Astrocyte of the cerebellum (primary cell): ENCODE measurements at places on chromosomes 2 and 18.

GRCh38 chr2:8421658-8422449 lies 260.0 kb upstream of the ID2 start:
- DNase-seq, result no peak

- peak; percentile 66 for DNase-seq
Measured at GRCh38 chr2:37625156-37625555, 46.3 kb downstream of the CDC42EP3 start.

- no peak for DNase-seq
Measured at GRCh38 chr2:241618296-241618805, 18.6 kb downstream of the THAP4 start.

GRCh38 chr2:81767187-81767912 lies 1462.8 kb upstream of the LRRTM1 start:
- no peak for DNase-seq

- no peak for DNase-seq
Measured at GRCh38 chr2:234710587-234710986, 213.7 kb upstream of the ARL4C start.

- DNase-seq, result no peak
Measured at GRCh38 chr18:688323-688722, 24.1 kb downstream of the ENOSF1 start.

DNA sequence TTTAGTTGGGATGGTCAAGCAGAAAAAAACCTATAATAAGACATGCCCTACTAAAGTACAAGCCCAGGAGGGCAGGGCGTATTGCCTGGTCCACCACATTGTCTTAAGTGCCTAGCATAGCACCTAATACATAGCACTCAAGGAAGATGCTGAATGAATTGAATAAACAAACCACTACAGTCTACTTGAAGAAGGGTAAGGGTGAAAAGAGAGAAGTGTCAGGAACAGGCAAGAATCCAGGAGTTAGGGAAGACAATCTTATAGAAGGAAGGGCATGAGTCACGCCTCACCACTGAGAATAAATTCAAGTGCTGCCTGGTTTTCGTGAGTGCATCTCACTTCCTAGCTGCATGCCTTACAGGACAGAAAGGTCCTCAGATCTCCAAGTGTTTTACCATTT lies 13.9 kb downstream of the SLC19A3 start:
- DNase-seq, result no peak

GRCh38 chr2:230627806-230628724 lies 84.6 kb upstream of the CAB39 start:
- DNase-seq, result peak; percentile 31

DNA sequence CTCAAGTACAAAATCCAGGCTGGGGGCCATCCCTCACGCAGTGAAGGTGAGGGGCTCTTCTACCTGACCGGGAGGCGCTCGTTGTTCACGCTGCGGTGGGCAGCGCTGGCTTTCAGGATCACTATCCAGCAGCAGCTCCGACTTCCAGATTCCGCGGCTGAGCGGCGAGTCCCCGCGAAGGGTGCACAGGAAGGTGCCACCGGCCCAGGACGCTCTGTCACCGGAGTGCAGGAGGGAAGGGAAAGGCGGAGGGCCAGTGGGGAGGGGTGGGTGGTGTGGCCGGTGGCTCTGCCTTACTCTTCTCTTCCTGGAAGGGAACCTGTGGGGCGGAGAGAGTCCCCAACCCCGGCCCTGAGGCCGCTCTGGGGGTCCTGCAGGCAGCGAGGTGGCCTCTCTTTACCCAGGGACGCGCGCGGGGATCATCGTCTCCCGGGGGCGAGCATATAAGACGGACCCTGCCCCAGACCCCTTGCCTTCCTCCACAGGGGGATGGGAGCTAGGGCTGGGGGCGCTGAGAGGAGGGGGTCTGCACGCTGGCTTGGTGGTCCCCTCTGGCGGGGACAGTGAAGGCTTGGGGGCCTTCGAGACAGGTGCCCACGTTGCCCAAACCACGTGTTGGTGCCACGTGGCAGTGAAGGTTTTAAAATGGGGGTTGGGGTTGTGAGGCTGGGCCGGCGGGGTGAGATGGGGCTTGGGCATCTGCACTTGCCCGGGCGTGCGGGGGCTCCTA lies 26.9 kb upstream of the HS6ST1 start:
- DNase-seq, result no peak

DNA sequence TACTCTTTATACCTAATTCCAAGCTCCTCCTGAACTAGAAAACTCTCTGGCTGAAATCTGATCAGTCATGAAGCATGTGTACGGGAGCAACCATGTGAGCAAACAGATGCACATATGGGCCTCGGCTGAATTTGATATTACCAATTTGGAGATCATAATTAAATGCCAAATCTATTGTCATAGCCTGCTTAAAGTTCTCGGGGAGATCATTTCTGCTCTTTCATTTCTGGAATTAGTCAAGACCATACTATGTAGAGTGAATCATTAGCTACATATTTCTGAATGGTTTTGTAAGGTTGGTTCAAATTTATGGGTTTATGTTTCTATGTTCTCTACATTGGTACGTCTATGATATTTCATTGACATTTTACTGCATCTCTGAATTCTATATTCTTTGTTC lies 205.5 kb downstream of the UBE2E3 start:
- DNase-seq, result no peak

DNA sequence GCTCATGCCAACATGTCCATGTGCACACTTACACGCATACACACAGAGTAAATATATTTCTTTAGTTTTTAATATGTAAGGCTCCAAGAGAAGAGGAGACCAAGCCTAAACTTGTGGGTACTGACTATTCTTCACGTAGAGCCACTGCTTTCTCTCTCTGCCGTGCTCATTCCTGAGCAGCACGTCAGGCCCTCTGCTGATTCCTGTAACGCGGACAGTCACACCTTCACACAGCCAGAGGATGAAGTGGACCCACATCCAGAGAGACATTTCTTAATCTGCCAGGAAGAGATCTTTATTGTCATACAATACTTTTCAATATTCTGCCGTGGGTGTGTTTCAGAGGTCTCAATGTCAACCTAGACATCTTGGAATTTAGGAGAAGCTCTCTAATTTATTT lies 560.7 kb downstream of the STK39 start:
- no peak for DNase-seq

GRCh38 chr2:147204102-147204501 lies 640.7 kb upstream of the ACVR2A start:
- DNase-seq, result peak; percentile 96

GRCh38 chr2:241315879-241316631 lies at the start of gene SEPTIN2:
TSS of gene SEPTIN2 (plus strand) at chr2:241315925. CDS start at chr2:241324233, 8,308 bp downstream.
- no peak for DNase-seq

GRCh38 chr2:70826696-70827350 lies 6.4 kb upstream of the CLEC4F start:
- no peak for DNase-seq

DNA sequence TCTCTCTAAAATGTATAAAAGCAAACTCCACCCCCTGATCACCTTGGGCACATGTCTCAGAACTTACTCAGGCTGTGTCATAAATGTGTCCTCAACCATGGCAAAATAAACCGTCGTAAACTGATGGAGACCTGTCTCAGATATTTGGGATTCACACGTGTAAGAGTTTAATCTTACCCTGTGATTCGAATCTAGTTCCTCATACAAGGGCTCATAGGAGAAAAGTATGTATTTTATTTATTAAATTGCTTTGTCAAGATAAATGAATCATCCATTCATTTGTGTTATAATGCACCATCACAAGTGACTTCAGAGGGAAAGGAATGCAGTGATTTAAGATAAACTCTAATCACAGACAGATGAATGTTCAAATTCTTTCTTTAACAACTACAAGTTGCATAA lies 712.5 kb upstream of the LRATD1 start:
- no peak for DNase-seq

GRCh38 chr2:68623820-68624219 lies 19.6 kb upstream of the PROKR1 start:
- DNase-seq, result no peak

DNA sequence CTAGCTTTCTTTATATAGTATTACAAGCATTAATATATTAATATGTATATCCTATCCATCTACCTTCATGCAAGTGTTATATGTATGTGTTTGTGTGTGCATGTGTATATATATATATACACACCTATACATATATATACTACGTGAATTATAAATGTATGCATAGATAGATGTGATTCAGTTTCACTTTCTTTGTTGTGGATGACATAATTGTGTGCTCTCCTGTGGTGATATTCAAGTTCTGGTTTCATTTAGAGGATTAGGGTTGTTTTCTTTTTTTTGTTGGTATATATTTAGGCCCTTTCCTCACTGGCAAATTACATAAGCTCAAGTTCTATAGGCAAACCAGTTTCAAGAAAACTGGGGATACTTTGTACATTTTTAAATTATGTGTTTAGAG lies 225.7 kb upstream of the FANCL start:
- DNase-seq, result no peak

- DNase-seq, result no peak
Measured at GRCh38 chr2:96903815-96904214, 33.9 kb upstream of the SEMA4C start.

DNA sequence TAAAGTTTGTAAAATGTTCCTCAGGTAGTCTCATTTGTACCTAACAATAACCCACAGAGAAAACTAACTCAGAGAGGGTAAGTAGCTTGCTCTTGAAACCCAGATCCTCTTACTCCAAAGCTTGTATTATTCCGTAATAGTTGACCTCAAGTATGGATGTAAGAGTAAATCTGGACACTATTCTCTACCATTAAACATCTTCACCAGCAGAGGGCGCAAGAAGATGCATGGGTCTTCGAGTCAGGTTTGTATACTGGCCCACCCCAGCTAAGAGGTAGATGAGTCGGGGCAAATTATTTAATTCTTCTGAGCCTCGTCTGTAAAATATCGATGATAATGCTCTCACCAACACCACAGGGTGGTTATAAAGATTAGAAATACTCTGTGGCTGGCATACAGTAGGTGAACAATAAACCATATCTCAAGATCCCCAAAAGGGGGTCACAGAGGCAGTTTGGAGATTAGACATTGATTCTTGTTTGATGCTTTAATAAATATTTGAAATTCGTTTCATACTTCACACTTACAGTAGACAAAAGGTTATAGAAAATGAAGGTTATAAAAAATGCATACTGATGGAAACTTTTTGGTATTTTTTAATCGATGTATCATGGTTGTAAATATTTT lies 3.5 kb upstream of the CABLES1 start:
- DNase-seq, result peak; percentile 76

- DNase-seq, result no peak
Measured at GRCh38 chr2:61770746-61771145, 83.1 kb downstream of the FAM161A start.

DNA sequence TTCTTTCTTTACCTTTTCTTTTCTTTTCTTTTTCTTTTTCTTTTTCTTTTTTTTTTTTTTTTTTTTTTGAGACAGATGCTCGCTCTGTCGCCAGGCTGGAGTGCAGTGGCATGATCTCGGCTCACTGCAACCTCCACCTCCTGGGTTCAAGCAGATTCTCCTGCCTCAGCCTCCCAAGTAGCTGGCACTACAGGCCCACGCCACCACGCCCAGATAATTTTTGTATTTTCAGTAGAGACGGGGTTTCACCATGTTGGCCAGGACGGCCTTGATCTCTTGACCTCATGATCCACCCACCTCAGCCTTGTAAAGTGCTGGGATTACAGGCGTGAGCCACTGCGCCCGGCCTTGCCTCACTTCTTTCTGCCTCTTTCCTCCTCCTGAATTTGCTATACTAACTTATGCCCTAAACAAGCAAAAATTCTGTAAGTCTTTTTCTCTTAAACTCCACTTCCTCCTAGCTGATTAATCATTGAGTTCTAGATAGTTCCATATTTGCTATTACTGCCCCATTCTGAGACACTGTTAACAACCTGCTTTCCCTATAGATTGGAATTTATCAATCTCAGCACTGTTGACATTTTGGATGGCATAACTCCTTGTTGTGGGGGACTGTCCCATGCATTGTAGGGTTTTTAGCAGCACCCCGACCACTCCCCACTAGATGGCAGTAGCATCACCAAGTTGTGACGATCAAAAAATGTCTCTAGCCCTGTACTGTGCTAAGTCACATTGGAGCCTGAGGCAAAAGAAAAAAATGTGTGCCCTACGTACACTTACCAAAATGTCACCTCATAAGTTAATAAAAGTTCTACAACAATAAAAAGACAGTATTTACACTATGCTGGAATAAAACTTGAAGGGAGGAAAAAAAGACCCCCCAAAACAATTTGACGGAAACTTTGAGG lies 16.4 kb upstream of the THADA start:
- peak; percentile 55 for DNase-seq

GRCh38 chr2:97806738-97807618 lies 93.6 kb downstream of the ZAP70 start:
- DNase-seq, result peak; percentile 54

- peak; percentile 37 for DNase-seq
Measured at GRCh38 chr2:201128933-201129505, 13.1 kb downstream of the CFLAR start.

DNA sequence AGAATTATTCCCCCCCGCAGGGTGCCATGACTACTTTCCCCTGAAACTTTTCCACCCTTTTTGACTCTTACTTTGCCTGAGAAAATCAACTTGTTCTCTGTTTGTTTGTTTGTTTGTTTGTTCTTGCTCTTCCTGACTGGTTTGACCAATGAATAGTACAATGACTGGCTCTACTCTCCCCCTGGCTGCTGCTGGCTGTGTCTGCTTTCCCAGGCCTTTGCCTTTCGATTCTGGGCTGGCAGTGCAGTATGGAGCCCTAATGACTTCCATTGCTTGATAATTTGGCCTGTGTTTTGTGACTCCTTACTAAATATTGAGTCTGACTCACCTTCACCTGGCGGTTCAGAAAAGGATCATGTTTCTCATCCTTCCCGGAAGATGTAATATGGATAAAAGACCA lies 241.1 kb downstream of the TMEM182 start:
- no peak for DNase-seq

GRCh38 chr2:239569401-239570090 lies 168.7 kb upstream of the HDAC4 start:
- no peak for DNase-seq

GRCh38 chr2:38722271-38723061 lies 28.7 kb downstream of the SRSF7 start:
- no peak for DNase-seq

DNA sequence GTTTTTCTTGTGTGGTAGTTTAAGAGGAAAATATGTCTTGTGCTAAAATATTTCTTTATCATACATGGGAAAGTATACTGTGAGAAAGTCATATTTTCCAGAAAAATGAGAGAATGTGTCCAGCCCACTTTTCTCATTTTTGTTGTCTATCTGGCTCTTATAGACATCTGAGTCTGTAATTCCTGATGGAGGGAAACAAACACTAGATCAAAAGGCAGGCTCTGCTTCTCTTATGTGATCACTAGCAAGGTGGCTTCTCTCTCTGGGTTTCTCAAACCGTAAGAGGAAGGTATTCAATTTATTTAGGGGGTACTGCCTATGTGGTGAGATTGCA lies 40.0 kb upstream of the PEX13 start:
- no peak for DNase-seq

- no peak for DNase-seq
Measured at GRCh38 chr18:58110398-58110797, 66.4 kb downstream of the NEDD4L start.

DNA sequence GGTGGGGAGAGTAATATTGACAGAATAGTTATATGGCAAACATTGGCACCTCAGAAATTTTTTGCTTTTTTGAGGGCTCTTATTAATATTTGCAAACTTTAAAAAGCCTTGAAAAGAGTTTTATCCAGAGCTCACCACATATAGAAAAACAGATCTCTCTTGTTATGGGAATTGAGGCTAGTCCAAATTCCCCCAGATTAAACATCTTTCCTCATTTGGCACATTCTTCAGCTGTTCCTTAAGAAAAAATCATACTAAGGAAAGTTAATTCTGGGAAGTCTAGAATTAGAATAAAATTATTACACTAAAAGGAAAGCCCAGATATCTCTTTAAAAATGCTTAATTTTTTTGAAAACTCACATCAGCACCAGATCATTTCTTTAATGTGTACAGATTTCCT lies 5.6 kb downstream of the TFPI start:
- no peak for DNase-seq

GRCh38 chr2:48508461-48509124 lies 21.4 kb upstream of the STON1 start:
- no peak for DNase-seq
